ENCODE measurements at places on chromosomes 5 and 9.

DNA sequence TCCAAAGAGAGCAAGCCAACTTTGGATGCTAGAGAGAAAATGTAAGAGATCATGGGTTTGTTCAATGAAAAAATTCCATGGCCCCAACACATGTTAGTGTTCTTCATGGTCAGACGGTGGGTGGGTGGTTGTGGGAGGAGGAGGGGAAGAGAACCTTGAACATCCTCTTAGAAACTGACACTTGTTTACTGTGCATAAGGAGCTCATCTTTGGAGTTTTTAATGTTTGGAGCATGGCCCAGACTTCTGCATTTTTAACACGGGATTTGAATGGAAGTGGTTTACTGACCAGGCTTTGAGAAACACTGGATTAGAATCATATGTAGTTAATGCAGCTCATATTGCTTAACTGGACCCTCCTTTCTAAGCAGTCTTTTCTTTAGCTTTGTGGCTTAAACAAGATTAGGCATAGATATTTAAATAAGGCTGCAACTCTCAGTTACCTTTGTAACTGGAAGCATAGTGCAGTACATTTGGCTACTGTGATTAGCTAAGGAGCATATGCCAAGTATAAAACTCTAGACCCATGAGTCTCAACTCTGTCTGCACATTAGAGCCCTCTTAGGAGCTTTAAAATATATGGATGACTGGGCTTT is 60.1 kb downstream of the FOCAD start:
- no peak for DNase-seq

GRCh38 chr5:167998148-167998767 is 293.2 kb upstream of the WWC1 start:
- no peak for DNase-seq

- DNase-seq: peak; percentile 18
These were observed 530.8 kb downstream of the SPATA31D1 start for GRCh38 chr9:82519332-82519731.

GRCh38 chr9:114722937-114723620 is 41.1 kb upstream of the TEX48 start:
- no peak for DNase-seq

DNA sequence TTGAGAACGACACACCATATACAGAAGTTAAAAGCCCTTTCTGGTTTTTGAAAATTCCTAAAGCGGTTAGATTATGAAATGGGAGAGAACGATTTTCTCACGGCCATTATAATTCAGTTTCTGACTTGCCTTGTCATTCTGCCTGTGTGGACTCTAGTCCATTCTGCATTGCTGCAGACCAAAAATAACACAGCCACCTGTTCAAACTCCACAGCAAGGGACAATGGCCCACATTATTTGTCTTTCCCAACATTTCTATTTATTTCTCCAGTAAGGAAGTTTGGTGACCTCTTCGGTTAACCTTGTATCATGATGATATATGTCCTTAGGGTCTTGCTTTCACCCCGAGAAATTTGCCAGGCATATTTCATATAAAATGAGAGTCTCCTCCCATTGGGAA is 497.7 kb downstream of the BRINP1 start:
- no peak for DNase-seq

- DNase-seq: no peak
These were observed 45.2 kb upstream of the IL6ST start for GRCh38 chr5:56039985-56040384.

DNA sequence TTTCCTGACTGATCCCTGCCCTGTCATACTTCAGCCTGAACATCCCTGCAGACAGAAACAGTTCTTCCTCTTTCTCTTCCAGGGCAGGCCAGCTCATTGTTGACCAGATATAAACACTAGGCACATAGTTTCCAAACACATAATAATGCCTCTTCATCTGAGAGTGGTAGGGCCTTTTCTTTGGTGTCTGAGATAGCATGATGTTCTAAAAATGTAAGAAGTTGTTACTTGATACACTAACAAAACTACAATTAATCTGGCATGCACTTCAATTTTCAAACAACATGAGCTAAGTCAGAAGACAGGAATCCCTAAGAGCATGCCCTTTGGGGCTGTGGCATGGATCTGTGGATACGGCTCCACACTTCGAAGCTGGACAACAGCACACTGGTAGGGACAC is 246.6 kb downstream of the SPOCK1 start:
- no peak for DNase-seq

GRCh38 chr5:154191467-154192261 is 1.1 kb downstream of the GALNT10 start:
- DNase-seq: no peak

DNA sequence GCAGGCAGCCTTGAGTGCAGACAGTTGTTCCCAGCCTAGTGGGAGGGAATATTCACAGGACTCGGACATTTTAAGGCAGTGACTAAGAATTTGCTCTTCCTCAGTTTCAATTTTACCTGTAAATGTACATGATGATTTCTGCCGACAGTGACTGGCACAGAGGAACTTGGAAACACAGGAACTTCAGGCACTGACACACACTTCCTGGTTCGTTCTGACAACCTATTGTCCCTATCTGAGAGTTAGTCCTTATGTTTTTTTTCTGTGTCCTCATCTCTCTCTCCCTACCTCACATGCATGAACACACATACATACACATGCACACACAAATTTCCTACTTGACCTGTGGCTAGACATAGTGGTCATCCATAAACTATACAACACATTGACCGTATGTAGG is 89.4 kb upstream of the CD180 start:
- no peak for DNase-seq

GRCh38 chr5:41368158-41368557 is 142.2 kb downstream of the PLCXD3 start:
- no peak for DNase-seq

- no peak for DNase-seq
These were observed 69.9 kb downstream of the PSAT1 start for GRCh38 chr9:78366827-78367226.

GRCh38 chr9:72751541-72751940 is 201.3 kb downstream of the ALDH1A1 start:
- DNase-seq: no peak
